ENCODE measurements at places on chromosomes 12 and 14. TPM values are rescaled to one million over a fixed set of nuclear protein-coding genes. Genes with fewer than 3 reads are reported as not detected.

FMNL3 gene
- 1.6 TPM for total RNA-seq

MYRFL gene
- total RNA-seq = not detected

FLVCR2 gene
- total RNA-seq = 0.23 TPM

SLC6A13 gene
- 0.17 TPM for total RNA-seq

ACOT4 gene
- 3.6 TPM for total RNA-seq

IL31 gene
- not detected for total RNA-seq

PLEKHG7 gene
- total RNA-seq = not detected

RNFT2 gene
- total RNA-seq = 16.5 TPM

LLPH gene
- total RNA-seq = 39.6 TPM

SCARB1 gene
- 115 TPM for total RNA-seq

CMKLR1 gene
- total RNA-seq = not detected

JKAMP gene
- 149 TPM for total RNA-seq

AMHR2 gene
- total RNA-seq = 0.15 TPM

VDR gene
- total RNA-seq = 2.4 TPM
